ENCODE measurements at places on chromosomes 3 and 15.

DNA sequence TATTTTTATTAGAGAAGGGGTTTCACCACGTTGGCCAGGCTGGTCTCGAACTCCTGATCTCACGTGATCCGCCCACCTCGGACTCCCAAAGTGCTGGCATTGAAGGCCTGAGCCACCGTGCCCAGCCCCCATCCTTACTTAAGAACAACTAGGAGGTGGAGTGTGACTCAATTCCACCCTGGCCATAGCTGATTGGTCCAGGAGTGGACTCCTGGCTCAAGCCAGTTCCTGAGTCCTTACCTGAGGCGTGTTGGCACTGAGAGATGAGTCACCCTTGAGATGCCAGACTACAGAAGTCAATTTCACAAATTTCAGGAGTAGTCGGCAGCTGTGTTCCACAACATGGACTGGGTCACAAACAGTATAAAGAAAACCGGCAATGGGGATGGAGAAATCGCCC lies 124.2 kb downstream of the SHQ1 start:
- DNase-seq, result no peak

- DNase-seq, result no peak
Measured at GRCh38 chr3:144058713-144059112, 87.1 kb downstream of the DIPK2A start.

DNA sequence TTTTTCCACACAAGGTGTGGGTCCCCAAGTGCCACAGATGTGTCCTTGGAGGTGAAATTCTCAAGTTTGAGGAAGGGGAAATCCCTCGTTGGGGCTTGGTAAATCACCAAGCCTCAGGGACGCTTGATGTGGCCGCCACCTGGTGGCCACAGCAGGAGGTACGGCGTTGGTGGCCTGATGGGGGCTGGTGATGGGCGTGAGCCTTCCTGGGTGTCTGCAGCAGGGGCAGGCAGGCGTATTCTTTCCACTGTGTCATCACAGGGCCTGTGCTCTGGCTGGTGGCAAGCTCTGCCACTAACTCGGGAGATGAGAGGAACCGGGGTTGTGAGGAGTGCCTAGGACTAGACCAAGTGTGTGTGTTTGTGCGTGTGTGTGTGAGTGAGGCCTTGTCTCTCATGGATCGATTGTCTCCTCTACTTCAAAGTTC lies 4.2 kb downstream of the ACOX2 start:
- DNase-seq, result peak; percentile 80

GRCh38 chr3:177361081-177361938 lies 164.0 kb upstream of the TBL1XR1 start:
- DNase-seq, result no peak

DNA sequence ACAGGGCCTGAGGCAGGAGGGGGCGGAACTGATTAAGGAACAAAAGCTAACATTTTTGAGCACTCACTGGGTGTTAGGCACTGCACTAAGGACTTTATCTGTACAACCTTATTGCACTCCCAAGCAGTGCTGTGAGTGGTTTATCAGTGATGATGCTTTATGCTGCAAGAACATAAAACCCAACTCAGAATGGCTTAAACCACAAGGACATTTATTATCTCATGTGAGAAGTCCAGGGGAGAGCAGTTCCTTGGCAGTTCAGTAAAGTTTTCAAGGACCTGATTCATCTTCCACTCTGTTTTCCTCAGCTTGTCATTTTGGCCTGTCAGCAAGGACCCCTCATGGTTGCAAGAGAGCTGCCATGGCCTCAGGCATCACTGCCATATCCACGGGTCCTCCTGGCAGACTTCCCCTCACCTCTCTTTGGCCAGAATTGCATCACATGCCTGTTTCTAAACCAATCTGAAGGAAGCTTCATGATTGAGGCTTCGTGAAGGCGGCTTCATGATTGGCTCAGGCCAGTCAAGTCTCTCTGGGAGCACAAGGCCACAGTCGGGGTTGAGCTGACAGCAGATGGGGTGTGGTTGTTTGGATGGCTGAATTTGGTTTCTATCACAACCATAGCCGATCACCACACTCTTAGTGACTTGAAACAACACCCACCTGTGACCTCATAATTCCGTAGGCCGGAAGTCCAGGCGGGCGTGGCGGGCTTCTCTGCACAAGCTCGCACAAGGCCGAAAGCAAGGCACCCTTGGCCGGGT lies 15.8 kb downstream of the EFCC1 start:
- no peak for DNase-seq

GRCh38 chr3:129360171-129360611 lies 68.2 kb downstream of the EFCAB12 start:
- no peak for DNase-seq

GRCh38 chr3:40287248-40287647 lies 22.3 kb upstream of the EIF1B start:
- DNase-seq, result no peak

DNA sequence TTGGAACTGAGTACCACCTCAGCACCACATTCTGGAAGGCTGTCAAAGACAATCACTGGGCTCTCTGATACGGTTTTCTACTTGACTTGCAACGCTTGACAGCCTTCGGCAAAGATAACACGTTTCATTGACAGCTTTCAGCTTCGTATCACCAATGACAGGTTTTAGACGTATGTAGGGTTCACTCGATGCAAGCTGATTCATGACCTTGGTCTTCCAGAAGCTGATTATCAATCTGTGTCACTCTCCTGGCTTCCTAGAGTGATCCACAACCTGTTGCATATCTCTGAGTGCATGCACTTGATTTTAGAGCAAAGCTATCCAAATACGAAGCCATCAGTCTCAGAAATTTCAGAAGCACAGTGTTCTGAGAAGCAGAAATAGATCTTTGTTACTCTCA lies 381.6 kb downstream of the FEZF2 start:
- no peak for DNase-seq

DNA sequence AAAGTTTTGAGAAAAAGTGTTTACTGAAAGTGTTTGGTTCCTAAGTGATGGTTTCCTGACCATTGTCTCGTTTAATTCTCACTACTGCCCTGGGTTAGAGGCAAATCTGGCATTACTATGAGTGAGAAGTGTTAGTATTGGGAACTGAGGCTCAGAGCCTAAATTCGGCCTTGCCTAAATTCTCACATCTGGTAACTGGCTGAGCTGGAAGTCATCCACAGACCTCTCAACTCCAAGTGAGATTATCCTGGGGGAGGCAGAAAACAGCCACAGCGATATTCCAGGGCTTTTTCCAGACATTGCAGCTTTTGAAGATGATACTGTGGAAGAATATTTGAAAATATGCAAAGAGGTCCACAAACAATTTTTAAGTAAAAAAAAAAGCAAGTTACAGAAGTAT lies 85.1 kb upstream of the TRA2B start:
- no peak for DNase-seq

DNA sequence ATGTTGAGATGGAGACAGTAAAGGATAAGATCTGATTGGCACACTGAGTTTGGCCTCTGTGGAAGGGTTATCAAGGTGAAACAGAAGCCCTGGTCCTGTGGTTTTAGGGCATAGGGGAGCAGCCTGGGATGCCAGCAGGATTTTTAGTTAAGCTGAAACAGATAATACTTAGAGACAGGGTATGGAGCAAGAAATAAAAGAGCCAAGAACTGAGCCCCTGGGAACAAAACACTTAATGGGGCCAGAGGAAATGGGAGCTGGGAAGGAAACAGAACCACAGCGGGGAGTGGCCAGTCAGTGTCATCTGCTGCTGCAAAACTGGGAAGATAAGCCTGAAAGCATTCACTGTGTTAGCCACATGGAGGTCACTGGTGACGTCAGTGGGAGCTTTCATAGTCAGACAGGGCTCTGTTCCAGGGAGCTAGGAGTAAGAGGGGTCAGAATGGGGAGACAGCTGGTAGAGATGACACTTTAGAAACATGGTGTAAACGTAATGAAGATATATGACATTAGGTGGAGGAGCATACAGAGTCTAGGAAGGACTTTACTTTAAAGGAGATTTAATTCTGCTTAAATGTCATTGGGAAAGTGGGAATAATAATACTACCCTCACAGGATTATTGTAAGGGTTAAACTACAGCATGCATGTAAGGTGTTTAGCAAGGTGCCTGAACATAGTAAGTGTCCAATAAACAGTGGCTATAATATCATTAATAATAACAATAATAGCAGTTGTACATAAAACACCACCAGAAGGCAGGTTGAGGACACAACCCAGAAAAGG lies 172.7 kb upstream of the CTNNB1 start:
- peak; percentile 93 for DNase-seq

DNA sequence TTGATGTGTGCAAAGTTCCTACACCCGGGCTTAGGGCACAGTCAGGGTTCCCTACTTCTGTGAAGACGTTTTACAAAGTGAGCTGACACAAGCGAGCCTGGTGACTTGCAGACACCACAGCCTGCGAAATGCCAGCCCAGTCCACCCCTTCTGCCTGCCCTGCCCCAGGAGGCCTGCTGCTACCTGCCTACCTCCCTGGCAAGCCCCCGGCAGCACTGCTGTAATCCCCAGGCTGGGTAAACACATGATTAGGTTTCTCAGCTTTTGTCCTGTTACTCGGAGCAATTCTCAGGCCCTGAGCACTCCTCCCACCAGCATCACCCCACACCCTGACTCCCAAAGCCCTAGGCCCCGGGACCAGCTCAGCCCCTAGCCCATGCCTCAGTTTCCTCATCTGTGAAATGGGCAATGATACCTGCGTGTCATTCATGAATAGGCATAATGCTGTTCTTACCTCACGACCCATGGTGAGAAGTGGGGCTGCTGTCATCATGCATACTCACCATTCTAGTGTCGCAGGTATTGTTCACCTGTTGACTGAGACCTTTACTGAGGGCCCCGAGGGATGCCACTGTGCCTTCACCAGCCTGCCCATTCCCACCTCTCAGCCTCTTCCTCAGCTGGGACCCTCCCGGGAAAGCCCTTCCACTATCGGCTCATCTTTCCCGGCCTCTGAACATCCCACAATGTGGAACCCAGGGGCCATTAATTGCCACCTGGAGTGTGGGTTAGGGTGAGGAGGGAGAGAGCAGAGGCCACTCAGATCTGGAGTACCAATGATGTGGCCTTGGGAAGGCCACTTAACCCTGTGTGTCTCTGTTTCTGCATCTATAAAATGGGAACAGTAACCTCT lies 31.5 kb upstream of the SLC6A6 start:
- no peak for DNase-seq

GRCh38 chr3:196949285-196949619 lies 6.9 kb upstream of the NCBP2 start:
- no peak for DNase-seq

DNA sequence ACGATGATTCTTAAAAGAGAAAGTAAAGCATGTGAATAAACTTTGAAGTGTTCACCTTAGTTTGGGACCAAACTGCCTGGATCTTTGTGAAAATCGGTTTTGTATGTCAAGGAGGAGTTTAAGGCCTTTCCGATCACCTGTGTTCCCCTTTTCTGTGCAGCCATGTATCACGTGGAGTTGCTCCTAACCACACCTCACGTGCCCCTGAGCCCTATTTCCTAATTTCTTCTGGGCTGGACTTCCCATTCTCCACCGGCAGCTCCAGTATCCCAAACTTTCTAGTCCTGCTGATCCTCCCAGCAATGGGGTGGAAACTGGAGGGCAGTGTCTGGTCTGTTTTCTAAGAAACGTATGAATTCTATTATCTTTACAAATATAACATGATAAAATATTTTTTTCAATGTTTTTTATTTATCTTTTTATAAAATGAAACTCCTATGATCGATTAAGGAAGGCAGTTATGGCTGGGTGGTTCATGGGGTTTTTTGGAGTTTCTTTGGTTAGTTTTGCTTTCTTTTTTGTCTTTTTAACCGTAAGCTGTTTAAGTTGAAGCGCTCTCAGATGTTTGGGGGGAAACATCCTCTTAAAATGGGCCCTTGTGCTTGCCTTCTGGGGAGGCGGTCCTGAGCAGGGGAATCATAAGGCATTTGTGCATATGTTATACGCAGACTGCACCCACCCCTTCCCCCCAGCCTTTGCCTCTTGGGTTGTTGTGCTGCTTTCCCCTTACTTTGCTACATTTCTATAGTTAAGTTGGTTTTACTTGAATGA lies 43.6 kb upstream of the WWTR1 start:
- no peak for DNase-seq
